ENCODE measurements at places on chromosomes 4 and X. TPM values are rescaled to one million over a fixed set of nuclear protein-coding genes. Genes with fewer than 3 reads are reported as not detected.

DNA sequence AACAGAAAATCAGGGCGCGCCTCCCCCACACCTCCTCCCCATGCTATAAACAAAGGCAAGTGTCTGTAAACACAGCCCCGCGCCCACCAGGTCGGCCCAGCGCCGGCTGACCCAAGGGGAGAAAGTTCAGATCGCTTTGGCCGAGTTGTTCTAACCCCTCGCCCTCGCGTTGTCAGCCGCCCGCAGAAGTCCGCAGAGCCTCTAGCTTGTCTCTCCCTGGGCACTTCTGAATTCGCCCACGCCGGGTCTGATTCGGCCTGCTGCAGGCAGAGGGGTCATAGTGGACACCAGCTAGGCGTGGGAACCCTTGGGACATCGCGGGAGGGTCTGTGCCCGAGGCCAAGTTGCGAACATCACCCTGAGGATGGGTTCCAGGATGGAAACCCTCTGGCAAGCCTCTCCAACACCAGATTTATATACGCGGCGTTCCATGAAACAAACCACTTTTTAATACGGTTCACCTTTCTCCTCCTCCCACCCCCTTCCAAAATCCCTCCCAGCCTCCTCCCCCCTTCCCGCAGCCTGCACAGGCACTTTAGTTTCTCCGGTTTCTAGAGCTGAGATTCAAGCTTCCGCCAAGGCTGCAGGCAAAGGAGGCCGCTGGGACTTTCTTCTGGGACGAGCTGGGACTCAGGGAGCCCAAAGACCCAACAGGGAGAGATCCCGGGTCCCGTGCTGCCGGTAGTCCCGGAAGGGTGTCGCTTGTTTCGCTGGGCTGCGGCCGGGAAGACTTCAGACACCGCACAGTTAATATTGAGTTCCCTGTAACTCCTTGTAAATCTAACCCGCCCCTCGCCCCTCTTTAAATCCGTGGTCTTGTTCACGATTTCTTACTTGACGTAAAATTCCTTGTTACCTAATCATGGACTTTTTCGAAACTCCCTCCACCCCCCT is 4.7 kb downstream of the HAND2 start:
- DNase-seq: no peak

The RHOXF1 gene
- not detected for total RNA-seq

- DNase-seq: no peak
These were observed 1.3 kb downstream of the TMEM165 start for GRCh38 chr4:55397126-55397436.

GRCh38 chr4:32251126-32251525 is 1531.0 kb downstream of the PCDH7 start:
- DNase-seq: no peak

The TRO gene
- total RNA-seq: 13.9 TPM

The DMP1 gene
- not detected for total RNA-seq

DNA sequence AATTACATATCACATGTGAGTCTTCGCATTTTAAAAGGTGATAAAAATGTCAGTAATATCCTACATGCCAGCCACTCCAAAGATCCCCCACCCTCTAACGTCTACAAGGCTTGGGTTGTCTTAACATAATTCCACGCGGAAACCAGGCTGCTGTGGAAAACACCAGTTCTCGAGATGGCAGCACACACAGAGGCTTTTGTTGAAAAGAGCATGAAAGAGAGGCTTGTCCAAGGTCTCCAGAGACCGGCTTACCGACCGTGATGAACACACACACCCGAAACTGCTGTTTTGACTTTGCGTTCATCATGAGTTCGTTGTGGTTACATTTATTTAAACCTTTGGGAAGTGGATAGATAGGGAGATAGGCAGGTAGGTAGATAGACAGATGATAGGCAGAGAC is 87.9 kb downstream of the CRLF2 start:
- DNase-seq: no peak

The TLR7 gene
- total RNA-seq: not detected

- no peak for DNase-seq
These were observed 14.7 kb downstream of the ATP8A1 start for GRCh38 chr4:42642101-42642797.

GRCh38 chr4:98557194-98557892 is 101.1 kb downstream of the TSPAN5 start:
- peak; percentile 35 for DNase-seq

GRCh38 chr4:108813261-108813660 is 50.4 kb upstream of the ETNPPL start:
- DNase-seq: no peak

The TMSB15A gene
- 105 TPM for total RNA-seq

GRCh38 chr4:168796362-168797106 is 213.5 kb downstream of the CBR4 start:
- peak; percentile 57 for DNase-seq

The ADH1C gene
- total RNA-seq: 1.6 TPM

GRCh38 chrX:12984603-12985319 is 9.9 kb downstream of the TMSB4X start:
- peak; percentile 66 for DNase-seq

The COL25A1 gene
- 0.02 TPM for total RNA-seq

DNA sequence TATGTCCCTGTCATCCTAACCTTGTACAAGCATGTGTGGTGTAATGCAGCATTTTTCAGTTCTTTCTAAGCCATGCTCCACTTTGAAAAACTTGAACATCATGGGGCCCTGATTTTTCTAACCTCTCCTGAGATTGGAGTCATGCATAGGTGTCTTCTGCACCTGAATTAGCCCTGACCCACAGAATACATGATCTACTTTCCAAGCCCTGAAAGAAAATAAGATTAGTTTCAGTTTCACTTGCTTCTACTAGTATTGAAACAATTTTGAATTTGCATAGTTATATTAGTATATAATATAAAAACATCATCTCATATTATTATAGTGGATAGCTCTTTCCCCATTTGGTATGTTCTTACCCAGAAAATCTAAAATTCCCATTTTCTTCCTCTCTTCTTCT is 178.2 kb downstream of the HS3ST1 start:
- no peak for DNase-seq

The SSX2B gene
- total RNA-seq: 2.7 TPM

The C4orf36 gene
- total RNA-seq: 1.2 TPM
